Fibroblast of skin of left quadriceps (primary cell): ENCODE measurements at places on chromosomes 16 and 17.

DNA sequence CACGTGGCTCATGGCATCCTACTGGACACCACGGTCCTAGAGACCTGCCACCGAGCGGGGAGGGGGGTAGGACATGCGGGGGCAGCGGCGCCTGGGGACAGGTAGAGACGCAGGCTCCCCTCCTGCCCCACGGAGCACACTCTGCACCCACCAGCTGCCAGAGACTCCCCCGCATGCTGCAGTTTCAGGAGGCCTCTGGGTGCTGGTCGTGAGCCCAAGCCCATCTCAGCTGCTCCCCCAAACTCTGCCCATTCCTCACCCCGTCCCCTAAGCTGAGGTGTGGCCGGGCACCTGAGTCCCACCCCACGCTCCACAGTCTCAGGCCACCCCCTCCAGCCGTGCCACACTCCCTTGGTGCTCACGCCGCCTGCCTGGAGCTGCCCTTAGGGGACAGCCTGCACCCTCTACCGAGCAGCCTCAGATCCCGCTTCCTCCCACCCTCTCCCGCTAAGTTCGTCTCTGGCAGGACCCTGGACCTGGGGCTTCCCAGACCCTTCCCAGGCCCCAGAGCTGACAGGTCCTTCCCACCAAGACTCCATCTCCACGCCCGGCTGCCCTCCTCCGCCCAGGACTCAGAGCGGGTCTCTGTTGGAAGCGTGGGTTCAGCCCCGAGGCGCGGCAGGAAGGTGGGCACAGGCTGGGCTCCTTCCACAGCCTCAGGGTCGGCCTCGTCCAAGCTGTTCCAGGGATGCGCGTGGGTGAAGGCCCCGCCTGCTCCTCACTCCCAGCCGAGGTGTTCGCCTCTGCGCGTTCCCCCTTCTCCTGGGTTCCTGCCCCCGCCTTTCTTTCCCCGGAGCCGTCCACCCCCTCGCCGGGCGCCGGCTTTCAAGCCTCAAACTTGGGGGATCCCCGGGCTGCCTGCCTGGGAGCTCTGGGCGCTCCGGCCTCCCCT lies 1.3 kb downstream of the RAB40B start:
- no peak for DNase-seq

DNA sequence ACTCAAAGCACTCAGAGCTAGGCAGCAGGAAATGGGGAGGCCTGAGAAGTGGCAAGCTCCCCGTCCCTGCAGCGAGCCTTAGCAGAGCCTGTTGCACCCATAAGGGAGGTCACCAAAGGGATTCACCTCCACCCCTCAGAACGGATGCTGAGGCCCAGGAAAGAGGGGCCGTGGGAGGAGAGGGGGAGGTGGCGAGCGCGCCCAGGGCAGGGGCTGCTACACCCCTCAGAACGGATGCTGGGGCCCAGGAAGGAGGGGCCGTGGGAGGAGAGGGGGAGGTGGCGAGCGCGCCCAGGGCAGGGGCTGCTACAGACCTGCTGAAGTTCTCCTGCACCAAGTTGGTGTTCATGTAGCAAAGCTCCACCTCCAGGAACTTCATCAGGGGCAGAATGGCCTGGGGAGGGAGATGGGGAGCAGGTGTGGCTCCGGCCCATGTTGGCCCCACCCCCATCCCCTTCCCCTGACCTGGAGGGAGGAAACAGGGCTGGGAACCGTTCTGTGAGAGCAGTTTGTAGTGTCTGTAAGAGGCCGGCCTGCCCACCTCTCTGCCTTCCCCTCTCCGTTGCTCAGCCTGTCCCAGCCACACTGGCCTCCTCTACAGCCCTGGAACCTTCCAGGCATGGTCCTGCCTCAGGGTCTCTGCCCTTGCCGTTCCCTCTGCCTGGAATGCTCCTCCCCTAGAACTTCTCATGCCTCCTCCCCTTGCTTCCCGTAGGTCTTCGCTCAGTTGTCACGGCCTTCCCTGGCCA lies 11.4 kb downstream of the UNC13D start:
- DNase-seq, result no peak

- no peak for DNase-seq
Measured at GRCh38 chr17:70499067-70499786, 329.9 kb downstream of the KCNJ2 start.

DNA sequence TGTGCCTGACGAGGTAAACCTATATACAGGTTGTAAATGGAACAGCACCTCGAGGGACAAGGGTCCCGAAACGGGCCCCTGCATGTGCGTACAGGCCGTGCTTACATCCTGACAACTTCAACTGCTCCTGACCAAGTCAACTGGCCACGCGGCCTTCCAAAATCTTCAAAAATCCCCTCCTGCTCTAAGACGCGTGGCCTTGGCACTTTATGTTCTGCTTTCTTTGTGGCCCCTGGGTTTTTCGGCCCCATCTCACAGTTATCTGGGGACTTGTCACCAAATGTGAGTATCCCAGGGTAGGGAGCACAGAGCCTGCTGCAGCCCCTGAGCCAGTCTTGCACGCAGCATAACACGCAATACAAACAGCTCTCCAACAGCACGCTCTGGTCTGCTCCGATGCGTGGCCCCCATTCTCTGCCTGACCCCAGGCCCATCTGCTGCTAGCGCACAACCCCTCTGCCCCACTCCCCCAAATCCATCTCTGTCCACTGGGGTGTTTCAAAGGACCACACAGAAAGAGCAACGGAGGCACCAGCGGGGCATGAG lies 659 bp downstream of the RPH3AL start:
- DNase-seq, result no peak

GRCh38 chr16:67246756-67247191 lies 507 bp downstream of the FHOD1 start:
- no peak for DNase-seq

- no peak for DNase-seq
Measured at GRCh38 chr17:82239401-82239925, 10.6 kb downstream of the SLC16A3 start.

DNA sequence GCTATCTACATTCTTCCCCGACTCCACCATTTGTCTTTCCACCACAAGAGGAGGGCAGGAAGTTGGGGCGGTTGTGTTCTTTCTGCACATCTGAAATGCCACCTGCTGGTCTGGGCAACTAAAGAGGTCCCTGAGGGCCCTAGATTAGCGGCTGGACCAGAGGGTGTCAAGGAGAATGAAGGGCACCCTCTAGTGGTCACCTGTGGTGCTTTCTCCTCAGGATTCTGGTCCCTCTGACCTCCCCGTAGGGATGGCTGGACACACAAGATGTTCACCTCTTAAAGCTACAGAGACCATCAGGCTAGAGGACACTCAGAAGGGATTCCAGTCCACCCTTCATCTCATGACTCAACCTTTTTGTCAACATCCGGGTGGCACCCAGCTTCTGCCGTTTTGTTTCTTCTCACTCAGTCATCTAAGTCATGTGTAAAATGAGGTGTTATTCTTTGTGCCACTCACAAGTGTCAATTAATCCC lies 2.9 kb upstream of the SCIMP start:
- no peak for DNase-seq
